ENCODE measurements at places on chromosomes 7 and 10. TPM values are rescaled to one million over a fixed set of nuclear protein-coding genes. Genes with fewer than 3 reads are reported as not detected.

DNA sequence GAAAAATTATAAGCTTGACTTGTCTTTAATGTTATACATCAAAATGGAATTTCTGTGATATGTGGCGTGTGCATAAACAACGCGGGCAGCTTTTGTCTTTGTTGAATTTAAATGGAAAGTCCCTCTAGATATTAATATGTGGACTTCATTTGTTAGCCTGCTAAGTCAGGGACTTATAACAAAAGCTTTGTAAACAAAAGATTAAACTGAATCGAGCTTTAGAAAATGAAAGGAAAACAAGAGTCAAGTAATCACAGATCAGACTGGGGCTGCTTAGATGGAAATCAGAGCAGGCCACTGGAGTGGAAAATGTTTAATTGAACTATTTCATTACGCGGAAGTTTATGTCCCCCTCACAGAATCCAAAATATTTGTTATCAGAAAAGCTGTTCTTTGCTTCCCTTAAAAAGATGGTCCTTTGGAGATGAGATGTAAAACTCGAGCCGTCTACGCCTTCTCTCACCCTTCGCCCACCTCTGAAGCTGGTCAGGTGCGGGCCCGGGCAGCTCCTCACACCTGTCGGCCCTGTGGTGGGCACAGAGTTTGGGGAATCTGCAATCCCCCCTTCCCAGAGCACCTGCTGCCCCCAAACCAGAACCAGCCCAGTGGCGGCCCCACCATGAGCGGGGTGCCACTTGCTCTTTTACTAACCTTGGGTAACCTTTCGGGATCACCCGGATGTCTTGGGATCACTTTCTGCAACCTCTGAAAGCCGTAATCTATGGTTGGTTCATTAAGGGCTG is 116.2 kb downstream of the EBF3 start:
- DNase-seq: no peak
- no peaks in the 10 kb centered on the region for H3K4me1 ChIP-seq
- no peaks in the 10 kb centered on the region for H3K27me3 ChIP-seq
- no peak overlapping the region for H3K27ac ChIP-seq

- DNase-seq: no peak
- H3K36me3 ChIP-seq: no peaks in the 10 kb centered on the region
- no peak overlapping the region for H3K27ac ChIP-seq
Measured at GRCh38 chr7:43735403-43735801, 6.1 kb upstream of the COA1 start.

Gene HERPUD2
- total RNA-seq: 20.2 TPM

DNA sequence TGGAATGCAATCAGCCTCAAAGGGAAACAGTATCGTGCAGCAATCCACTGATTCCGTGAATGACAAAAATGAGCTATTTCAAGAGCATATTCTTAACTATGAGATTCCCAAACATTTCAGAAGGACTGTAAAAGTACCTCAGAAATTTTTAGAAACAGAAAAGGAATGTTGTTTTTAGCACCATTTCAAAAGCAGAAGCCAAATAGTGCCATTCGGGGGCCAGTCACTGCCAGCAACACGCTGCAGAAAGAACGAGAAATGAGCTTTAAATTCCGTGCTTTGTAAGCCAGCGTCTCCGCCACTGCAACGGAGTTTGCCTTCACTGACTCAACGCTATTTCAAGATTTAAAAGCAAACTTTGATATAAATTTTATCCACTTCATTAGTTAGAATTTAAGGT is 6.3 kb downstream of the NUDT5 start:
- H3K4me1 ChIP-seq: peaks cover 4% of the 10 kb centered on the region
- no peak for DNase-seq
- no peaks in the 10 kb centered on the region for H3K27me3 ChIP-seq
- no peak overlapping the region for H3K4me3 ChIP-seq

Gene WDFY4
- 1.6 TPM for total RNA-seq
